ENCODE measurements at places on chromosomes 13 and 19.

DNA sequence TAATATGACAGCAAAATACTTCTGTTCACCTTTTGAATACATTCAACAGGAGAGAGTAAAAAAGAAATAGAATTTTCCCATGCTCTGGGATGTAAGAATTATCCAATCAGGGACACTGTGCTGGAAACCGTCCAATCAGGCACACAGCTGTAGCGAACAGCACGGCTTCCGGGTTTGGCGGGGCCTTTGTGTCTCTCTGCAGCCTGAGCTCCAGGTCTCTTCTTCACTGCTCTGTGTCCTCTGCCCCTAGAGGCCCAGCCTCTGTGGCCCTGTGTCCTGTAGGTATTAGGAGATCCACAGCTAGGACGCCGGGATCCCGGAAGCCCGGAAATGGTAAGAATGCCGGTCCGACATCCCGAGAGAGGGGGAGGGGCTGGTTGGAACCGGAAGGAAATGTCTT, 92.7 kb downstream of the ZNF737 start:
- no peaks in the 10 kb centered on the region for H3K4me1 ChIP-seq
- no peaks in the 10 kb centered on the region for H3K27me3 ChIP-seq
- no peak overlapping the region for H3K27ac ChIP-seq
- peaks cover 2% of the 10 kb centered on the region for H3K36me3 ChIP-seq

GRCh38 chr13:97141564-97142005, 80.5 kb upstream of the MBNL2 start:
- no peak overlapping the region for H3K4me3 ChIP-seq
- H3K36me3 ChIP-seq, result no peaks in the 10 kb centered on the region
- peaks cover 39% of the 10 kb centered on the region for H3K27me3 ChIP-seq
- no peak for DNase-seq
- peaks cover 6% of the 10 kb centered on the region for H3K4me1 ChIP-seq
- no peak overlapping the region for H3K27ac ChIP-seq

DNA sequence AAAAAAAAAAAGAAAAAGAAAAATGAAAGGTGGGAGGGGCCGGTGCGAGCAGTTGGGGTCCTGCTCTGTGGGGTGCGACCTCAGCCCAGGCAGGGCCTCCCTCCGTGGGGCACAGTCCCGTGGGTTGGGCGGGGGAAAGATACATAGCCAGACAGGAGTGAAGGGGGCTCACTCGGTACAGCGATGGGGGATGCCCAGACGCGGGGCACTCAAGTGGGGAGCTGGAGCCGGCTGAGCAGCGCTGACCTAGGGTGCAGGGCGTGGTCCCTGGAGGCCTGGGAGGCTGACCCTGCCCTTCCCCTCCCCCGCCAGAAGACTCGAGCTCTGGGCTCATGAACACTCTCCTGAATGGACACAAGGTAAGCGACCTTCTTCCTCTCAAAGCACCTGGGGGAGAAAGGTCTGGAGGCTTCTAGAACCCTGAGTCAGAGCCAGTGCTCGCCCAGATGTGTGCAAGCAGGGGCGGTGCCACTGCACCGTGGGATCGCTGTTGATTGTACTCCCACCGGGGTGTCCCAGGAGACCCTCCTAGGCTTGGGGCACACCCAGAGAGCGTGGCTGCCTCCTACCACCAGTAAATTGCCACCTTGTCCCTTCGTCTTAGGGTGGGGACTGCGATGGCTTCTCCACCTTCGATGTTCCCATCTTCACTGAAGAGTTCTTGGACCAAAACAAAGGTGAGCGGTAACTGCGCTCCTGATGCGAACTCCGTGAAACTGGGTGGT, 3.4 kb downstream of the HMG20B start:
- DNase-seq, result no peak
- no peaks in the 10 kb centered on the region for H3K4me1 ChIP-seq
- H3K36me3 ChIP-seq, result peaks cover 8% of the 10 kb centered on the region
- H3K27ac ChIP-seq, result no peak overlapping the region
- H3K27me3 ChIP-seq, result no peaks in the 10 kb centered on the region

GRCh38 chr13:29664591-29664990, 69.1 kb upstream of the SLC7A1 start:
- H3K4me3 ChIP-seq, result no peak overlapping the region
- no peak overlapping the region for H3K27ac ChIP-seq
- peaks cover 77% of the 10 kb centered on the region for H3K27me3 ChIP-seq
- no peak for DNase-seq
- no peaks in the 10 kb centered on the region for H3K36me3 ChIP-seq
- H3K4me1 ChIP-seq, result no peaks in the 10 kb centered on the region

- H3K4me3 ChIP-seq, result no peak overlapping the region
- H3K27ac ChIP-seq, result no peak overlapping the region
- no peak for DNase-seq
- no peaks in the 10 kb centered on the region for H3K27me3 ChIP-seq
- H3K36me3 ChIP-seq, result peaks cover 19% of the 10 kb centered on the region
- peaks cover 42% of the 10 kb centered on the region for H3K4me1 ChIP-seq
These were observed 11.4 kb downstream of the ALOX5AP start for GRCh38 chr13:30746791-30747190.

GRCh38 chr13:73955977-73956500, 178.2 kb downstream of the KLF12 start:
- no peaks in the 10 kb centered on the region for H3K27me3 ChIP-seq
- H3K36me3 ChIP-seq, result peaks cover 9% of the 10 kb centered on the region
- peaks cover 41% of the 10 kb centered on the region for H3K4me1 ChIP-seq

GRCh38 chr19:3466635-3467034, 13.7 kb downstream of the SMIM24 start:
- no peak for DNase-seq
- H3K4me1 ChIP-seq, result peaks cover 7% of the 10 kb centered on the region
- no peaks in the 10 kb centered on the region for H3K27me3 ChIP-seq
- H3K36me3 ChIP-seq, result peaks cover 2% of the 10 kb centered on the region
- H3K4me3 ChIP-seq, result no peak overlapping the region

DNA sequence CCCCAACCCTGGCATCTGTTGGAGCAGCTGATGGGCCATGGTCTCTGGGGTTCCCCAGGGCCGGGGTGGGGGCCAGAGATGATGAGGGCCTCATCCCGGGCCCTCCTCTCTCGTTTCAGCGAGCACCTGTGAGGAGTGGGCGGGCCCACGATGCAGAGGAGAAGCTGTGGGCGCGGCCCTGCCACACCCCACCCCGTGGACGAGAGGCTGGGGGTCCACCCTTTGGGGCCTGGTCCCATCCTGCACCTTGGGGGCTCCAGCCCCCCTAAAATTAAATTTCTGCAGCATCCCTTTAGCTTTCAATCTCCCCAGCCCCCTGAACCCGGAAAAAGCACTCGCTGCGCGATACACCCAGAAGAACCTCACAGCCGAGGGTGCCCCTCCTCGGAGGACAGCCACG, 5.6 kb downstream of the HMG20B start:
- H3K36me3 ChIP-seq, result peaks cover 8% of the 10 kb centered on the region
- no peak overlapping the region for H3K27ac ChIP-seq
- no peak for DNase-seq
- H3K27me3 ChIP-seq, result no peaks in the 10 kb centered on the region
- H3K4me1 ChIP-seq, result no peaks in the 10 kb centered on the region

DNA sequence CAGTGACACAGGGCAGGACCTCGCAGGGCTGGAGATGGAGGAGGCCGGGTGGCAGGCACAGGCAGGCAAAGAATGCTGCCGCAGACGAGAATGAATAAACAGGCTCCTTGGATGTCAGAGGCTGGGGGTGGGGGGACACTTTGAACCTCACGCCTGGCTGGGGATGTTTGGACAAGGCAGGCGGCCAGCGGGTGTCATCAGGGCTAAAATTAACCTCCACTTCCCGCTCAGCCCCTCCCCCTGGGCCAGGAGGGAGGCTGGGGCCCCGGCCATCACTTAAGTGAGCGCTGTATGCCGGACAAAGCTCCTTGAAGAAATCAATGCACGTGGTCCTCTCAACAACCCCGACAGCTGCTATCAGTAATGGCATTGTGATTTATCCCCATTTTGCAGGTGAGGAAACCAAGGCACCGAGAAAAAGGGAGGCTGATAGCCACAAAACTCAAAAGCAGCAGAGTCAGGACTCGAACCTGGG, 10.3 kb upstream of the FUT5 start:
- H3K36me3 ChIP-seq, result peaks cover under 1% of the 10 kb centered on the region
- no peak overlapping the region for H3K4me3 ChIP-seq
- DNase-seq, result no peak
- H3K27ac ChIP-seq, result no peak overlapping the region
- peaks cover 33% of the 10 kb centered on the region for H3K27me3 ChIP-seq

GRCh38 chr13:110387451-110388107, 80.5 kb downstream of the COL4A2 start:
- no peak for DNase-seq
- H3K27me3 ChIP-seq, result peaks cover 68% of the 10 kb centered on the region
- no peak overlapping the region for H3K27ac ChIP-seq
- no peaks in the 10 kb centered on the region for H3K4me1 ChIP-seq

DNA sequence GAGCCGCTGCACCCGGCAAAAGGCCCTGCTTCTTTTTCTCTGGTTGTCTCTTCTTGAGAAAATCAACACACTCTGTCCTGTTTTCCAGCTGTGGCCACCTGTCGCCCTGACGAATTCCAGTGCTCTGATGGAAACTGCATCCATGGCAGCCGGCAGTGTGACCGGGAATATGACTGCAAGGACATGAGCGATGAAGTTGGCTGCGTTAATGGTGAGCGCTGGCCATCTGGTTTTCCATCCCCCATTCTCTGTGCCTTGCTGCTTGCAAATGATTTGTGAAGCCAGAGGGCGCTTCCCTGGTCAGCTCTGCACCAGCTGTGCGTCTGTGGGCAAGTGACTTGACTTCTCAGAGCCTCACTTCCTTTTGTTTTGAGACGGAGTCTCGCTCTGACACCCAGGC, 17.2 kb downstream of the LDLR start:
- H3K27me3 ChIP-seq, result no peaks in the 10 kb centered on the region
- peaks cover 81% of the 10 kb centered on the region for H3K36me3 ChIP-seq
- H3K4me3 ChIP-seq, result no peak overlapping the region

GRCh38 chr19:31054430-31054829, 294.8 kb downstream of the TSHZ3 start:
- H3K4me3 ChIP-seq, result no peak overlapping the region
- no peaks in the 10 kb centered on the region for H3K4me1 ChIP-seq
- peaks cover 25% of the 10 kb centered on the region for H3K27me3 ChIP-seq

DNA sequence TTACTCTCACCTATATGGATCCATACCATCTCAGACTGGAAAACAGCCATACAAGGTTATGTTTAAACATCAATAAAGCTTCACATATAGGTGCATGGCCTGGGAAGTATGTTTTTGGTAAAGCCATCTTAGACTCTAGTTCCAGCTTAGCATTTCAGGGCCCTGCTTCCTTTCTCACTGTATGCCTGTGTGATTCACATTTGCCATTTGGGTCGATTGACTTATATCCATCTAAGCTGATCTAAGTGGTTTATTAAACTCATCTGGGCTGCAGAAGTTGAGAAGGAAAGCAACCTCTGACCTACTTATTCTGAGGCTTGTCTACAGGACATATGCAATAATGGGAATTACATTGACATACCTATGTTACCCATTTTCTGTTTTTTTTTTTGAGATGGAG, 33.5 kb downstream of the ZNF506 start:
- H3K27me3 ChIP-seq, result no peaks in the 10 kb centered on the region
- H3K27ac ChIP-seq, result no peak overlapping the region
- peaks cover 21% of the 10 kb centered on the region for H3K4me1 ChIP-seq
- no peak overlapping the region for H3K4me3 ChIP-seq
- no peak for DNase-seq

DNA sequence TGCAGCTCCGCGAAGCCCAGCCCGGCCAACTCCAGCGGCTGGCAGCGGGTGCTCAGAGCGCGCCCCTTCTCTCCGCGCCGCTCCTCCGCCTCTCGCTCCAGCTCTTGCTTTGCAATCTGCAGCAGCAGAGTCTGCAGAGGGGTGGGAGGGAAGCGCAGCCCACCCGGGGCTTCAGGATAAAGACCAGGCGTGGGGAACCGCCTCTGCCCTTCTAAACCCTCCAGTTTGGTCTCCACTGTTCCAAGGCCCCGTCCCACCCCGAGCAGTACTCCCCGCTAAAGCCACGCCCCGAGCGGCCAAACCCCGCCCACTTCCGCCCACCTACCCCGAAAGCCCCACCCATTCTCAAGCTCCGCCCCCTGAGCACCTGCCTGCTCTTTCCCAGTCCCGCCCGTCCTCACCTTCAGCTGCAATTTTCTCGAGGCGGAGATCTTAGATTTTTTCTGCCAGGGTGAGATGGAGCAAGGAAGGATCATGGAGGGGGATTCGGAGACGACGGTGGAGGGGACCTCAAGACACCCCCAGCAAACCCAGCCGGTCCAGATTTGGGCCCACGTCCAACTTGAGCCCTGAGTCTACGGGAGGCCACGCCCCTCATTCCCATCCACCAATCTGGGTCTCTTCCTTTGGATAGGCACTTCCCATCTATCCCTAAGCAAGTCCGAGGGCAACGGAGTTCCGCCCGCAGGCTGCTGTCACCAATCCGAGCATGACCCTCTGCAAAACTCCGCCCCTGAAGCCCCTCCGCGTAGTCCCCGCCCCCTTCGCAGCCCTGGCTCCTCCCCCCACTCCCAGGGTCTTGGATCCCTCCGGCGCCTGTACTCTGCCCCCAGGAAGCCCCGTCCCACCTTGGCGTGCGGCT, 1.1 kb downstream of the TNNI3 start:
- no peak for DNase-seq
- no peak overlapping the region for H3K4me3 ChIP-seq
- no peak overlapping the region for H3K27ac ChIP-seq
- peaks cover 52% of the 10 kb centered on the region for H3K27me3 ChIP-seq
- H3K4me1 ChIP-seq, result peaks cover 35% of the 10 kb centered on the region

DNA sequence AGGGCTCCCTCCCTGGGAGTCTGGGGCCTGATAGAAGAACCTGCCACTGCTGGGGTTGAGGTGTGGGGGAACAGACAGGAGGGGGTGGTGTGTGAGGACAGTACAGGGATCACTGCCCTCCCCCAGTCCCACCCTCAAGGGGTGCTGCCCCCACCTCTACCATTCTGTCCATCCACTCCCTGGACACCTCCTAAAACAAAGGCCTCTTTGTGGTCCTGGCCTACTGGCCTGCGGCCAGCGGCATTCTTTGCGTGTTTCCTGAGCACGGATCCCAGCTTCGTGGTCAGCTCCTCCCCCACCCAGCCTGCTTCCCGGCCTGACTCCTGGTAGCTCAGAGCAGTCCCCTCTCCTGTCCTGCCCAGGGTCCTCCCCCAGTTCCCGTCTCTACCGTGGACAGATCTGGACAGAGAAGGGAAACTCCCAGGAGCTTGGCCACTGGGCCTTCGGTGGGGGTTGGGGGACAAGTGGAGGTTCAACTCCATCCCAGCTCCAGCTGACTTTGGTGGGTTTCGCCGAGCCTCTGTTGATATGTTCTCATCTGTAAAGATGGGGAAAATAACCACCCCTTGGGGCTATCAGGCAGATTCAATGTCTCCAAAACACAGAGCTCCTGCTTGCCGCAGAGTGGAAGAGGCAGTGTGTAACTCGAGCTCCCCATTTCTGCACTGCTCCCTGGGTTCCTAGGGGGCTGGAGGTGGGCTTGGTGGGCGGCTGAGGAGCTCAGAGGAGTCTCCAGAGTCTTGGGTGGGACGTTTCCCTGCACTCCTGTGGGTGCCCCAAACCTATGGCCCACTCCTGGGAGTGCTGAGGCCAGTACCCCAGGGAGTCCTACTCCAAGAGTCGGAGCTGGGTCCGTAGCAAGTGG, 48.7 kb downstream of the LYL1 start:
- H3K36me3 ChIP-seq, result no peaks in the 10 kb centered on the region
- H3K27ac ChIP-seq, result no peak overlapping the region
- no peak overlapping the region for H3K4me3 ChIP-seq

GRCh38 chr19:19160461-19161035, 9.5 kb downstream of the MEF2B start:
- no peaks in the 10 kb centered on the region for H3K27me3 ChIP-seq
- H3K27ac ChIP-seq, result no peak overlapping the region
- H3K4me1 ChIP-seq, result no peaks in the 10 kb centered on the region
- H3K4me3 ChIP-seq, result no peak overlapping the region

- no peaks in the 10 kb centered on the region for H3K27me3 ChIP-seq
- no peaks in the 10 kb centered on the region for H3K4me1 ChIP-seq
- no peak for DNase-seq
These were observed 1030.4 kb downstream of the SLITRK5 start for GRCh38 chr13:88701551-88701950.
